ENCODE measurements at places on chromosomes 12 and 14.

GRCh38 chr14:22448905-22449599, 140.0 kb downstream of the DAD1 start:
- no peaks in the 10 kb centered on the region for H3K36me3 ChIP-seq
- no peak overlapping the region for H3K4me3 ChIP-seq
- H3K27me3 ChIP-seq: peaks cover 5% of the 10 kb centered on the region
- peak overlapping the region; percentile 6 for H3K27ac ChIP-seq

DNA sequence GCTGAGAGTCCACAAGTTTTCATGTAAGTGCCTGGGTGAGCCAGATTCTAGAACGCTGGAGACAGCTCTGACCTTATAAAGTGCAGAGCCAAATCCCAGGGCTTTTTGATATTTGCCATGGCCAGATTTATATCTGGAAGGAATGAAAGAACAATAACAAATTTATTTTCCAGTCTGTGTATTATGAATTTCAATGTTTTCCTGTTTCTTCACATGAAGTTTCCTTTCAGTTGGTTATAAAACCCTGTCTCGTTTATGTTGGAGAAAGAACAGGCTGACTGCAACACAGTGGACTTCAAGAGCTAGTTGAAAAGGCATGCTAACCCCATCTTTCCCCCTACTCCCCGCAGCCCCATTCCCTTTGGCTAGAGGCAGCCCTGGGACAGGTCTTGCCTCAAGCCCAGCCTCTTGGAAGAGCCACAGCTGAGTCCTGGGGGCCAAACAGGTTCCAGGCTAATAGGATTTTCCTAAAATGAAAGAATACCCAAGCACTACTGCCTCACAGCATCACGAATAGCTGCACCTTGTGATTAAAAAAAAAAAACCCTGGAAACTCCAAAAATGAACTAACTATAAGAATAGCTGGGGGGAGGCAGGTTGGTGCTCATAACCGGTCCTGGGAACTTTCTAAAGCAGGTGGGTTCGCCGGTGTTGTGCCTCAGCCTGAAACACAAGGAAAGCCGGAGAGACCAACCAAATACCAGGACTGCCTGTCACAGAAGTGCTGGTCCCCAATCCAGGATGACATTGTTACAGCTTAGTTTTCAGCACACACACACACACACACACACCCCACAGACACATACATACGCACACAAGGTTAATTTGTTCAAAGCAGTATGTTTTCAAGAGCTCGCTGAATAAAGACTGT, 1.5 kb downstream of the FBLN5 start:
- no peaks in the 10 kb centered on the region for H3K4me1 ChIP-seq
- peaks cover 4% of the 10 kb centered on the region for H3K27me3 ChIP-seq
- no peak overlapping the region for H3K27ac ChIP-seq

- no peak overlapping the region for H3K4me3 ChIP-seq
- H3K27ac ChIP-seq: no peak overlapping the region
Observed at GRCh38 chr12:45256721-45257120, 40.8 kb downstream of the ANO6 start.

GRCh38 chr12:130049666-130050065, 112.6 kb upstream of the FZD10 start:
- H3K27ac ChIP-seq: no peak overlapping the region
- no peak overlapping the region for H3K4me3 ChIP-seq
- no peaks in the 10 kb centered on the region for H3K36me3 ChIP-seq

GRCh38 chr14:40417777-40418401, 985.7 kb upstream of the FBXO33 start:
- H3K4me1 ChIP-seq: no peaks in the 10 kb centered on the region
- no peaks in the 10 kb centered on the region for H3K27me3 ChIP-seq
- DNase-seq: peak; percentile 36
- no peaks in the 10 kb centered on the region for H3K36me3 ChIP-seq
- no peak overlapping the region for H3K27ac ChIP-seq
- H3K4me3 ChIP-seq: no peak overlapping the region

- H3K4me1 ChIP-seq: no peaks in the 10 kb centered on the region
- DNase-seq: peak; percentile 53
- no peak overlapping the region for H3K27ac ChIP-seq
- H3K4me3 ChIP-seq: no peak overlapping the region
- H3K36me3 ChIP-seq: no peaks in the 10 kb centered on the region
Observed at GRCh38 chr12:7460375-7461259, 16.7 kb upstream of the CD163L1 start.

DNA sequence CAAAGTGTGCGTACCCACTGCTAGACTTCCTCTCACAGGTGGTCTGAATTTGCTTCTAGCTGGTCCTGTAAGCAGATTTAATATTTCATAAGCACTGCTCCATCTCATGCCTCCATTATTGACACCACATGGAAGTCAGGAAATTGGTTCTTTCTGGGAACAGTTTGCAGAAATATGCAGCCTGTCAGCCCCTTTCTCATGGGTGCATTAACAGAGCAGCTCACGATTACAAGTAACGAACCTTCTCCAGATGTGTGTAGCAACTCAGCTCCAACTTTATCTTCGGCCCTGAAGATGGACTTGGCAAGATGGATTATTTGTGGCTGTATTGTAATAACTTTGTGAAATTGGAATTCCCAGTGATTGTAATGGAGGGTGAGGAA, 214.5 kb upstream of the DDHD1 start:
- no peaks in the 10 kb centered on the region for H3K27me3 ChIP-seq
- DNase-seq: no peak

GRCh38 chr12:73659802-73660201, 877.8 kb upstream of the ATXN7L3B start:
- no peak for DNase-seq
- no peaks in the 10 kb centered on the region for H3K4me1 ChIP-seq
- H3K36me3 ChIP-seq: no peaks in the 10 kb centered on the region
- no peaks in the 10 kb centered on the region for H3K27me3 ChIP-seq
- no peak overlapping the region for H3K27ac ChIP-seq

DNA sequence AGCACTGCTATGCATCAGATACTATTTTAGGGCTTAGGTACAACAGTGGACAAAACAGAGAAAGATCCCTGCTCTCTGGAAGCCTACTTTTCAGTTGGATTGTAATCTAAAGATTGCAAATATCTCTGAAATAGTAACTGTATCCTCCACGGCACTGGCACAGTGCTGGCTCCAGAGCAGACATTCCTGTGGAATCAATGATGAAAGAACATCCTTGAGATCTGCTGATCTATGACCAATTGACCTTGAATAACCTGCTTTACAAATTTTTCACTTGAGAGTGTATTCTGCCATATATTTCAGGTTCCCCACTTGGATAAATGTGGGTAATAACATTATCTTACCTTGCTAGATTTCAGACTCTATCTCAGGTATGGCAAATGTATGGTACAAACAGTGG, 3.2 kb downstream of the STAB2 start:
- no peaks in the 10 kb centered on the region for H3K4me1 ChIP-seq
- H3K27me3 ChIP-seq: peaks cover 7% of the 10 kb centered on the region
- no peak overlapping the region for H3K4me3 ChIP-seq
- no peak for DNase-seq
- H3K27ac ChIP-seq: no peak overlapping the region
- H3K36me3 ChIP-seq: no peaks in the 10 kb centered on the region

- peaks cover 2% of the 10 kb centered on the region for H3K4me1 ChIP-seq
- H3K4me3 ChIP-seq: peak overlapping the region; percentile 96
- no peaks in the 10 kb centered on the region for H3K27me3 ChIP-seq
- no peak for DNase-seq
Observed at GRCh38 chr14:51240804-51241380, 845 bp downstream of the TMX1 start.

DNA sequence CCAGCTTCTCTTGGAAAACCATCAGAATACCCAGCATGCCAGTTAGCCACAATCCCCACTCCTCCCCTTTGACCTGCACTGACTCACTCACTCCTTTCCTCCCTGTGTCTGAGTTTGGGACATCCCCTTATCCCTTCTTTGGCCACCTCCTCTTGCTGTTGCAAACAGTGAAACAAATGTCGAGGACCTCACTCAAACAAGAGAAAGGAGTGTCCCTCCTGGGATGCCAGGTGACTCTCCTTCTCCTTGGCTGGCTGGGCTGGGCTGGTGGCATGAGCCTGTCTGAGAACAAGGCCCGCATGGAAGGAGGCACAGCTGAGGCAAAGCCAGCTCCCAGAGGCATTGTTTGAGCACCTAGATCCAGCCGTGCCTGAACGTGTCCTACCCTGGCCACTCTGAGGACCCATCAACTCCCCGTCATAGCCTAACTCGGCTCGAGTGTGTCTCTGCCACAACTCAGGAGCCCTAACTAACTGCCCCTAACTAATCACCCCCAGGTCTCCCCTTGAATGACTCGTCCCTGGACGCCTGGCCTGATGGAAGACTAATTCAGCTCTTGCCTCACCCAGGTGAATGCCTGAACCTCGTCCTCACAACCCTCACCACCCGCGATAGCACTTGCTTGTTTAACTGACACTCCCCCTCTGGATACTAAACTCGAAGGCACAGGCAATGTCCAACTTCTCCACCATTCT, 43.0 kb downstream of the NCOR2 start:
- peaks cover 37% of the 10 kb centered on the region for H3K36me3 ChIP-seq
- peaks cover 65% of the 10 kb centered on the region for H3K4me1 ChIP-seq
- DNase-seq: peak; percentile 94
- no peaks in the 10 kb centered on the region for H3K27me3 ChIP-seq
- no peak overlapping the region for H3K4me3 ChIP-seq
- peak overlapping the region; percentile 21 for H3K27ac ChIP-seq

- H3K4me1 ChIP-seq: peaks cover 2% of the 10 kb centered on the region
- H3K27me3 ChIP-seq: no peaks in the 10 kb centered on the region
- H3K4me3 ChIP-seq: no peak overlapping the region
- H3K36me3 ChIP-seq: peaks cover 96% of the 10 kb centered on the region
- H3K27ac ChIP-seq: no peak overlapping the region
- no peak for DNase-seq
Observed at GRCh38 chr12:49031573-49032161, 13.1 kb upstream of the PRKAG1 start.

- no peaks in the 10 kb centered on the region for H3K27me3 ChIP-seq
- DNase-seq: no peak
- H3K4me3 ChIP-seq: no peak overlapping the region
- H3K4me1 ChIP-seq: no peaks in the 10 kb centered on the region
- H3K36me3 ChIP-seq: no peaks in the 10 kb centered on the region
- H3K27ac ChIP-seq: no peak overlapping the region
Observed at GRCh38 chr12:16509411-16509810, 96.6 kb downstream of the LMO3 start.

DNA sequence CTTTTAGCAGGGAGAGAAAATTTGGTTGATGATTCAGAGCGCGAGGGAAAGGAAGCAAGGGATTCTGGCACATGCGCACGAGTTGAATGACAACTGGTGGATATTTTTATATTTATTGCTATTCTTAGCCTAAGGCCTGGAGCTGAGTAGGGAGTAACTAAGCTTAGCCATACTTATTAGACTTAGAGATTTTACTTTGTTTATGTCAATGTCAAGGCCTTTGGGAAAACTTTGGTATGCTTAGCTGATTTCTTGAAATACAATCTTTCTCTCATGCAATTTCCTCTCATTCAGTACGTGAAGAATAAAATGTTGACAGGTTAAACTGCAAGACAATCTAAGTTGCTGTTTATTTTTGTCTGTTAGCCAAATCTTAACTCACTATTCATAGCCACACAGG, 101.1 kb downstream of the CRADD start:
- H3K27ac ChIP-seq: no peak overlapping the region
- no peaks in the 10 kb centered on the region for H3K27me3 ChIP-seq
- peak overlapping the region; percentile 19 for H3K4me3 ChIP-seq
- DNase-seq: peak; percentile 84
- no peaks in the 10 kb centered on the region for H3K36me3 ChIP-seq
- peaks cover 4% of the 10 kb centered on the region for H3K4me1 ChIP-seq

- no peaks in the 10 kb centered on the region for H3K27me3 ChIP-seq
- H3K27ac ChIP-seq: no peak overlapping the region
- H3K4me1 ChIP-seq: peaks cover 5% of the 10 kb centered on the region
Observed at GRCh38 chr14:61351477-61351876, 30.1 kb downstream of the PRKCH start.

- peaks cover 20% of the 10 kb centered on the region for H3K4me1 ChIP-seq
- peak overlapping the region; percentile 76 for H3K4me3 ChIP-seq
- H3K27ac ChIP-seq: peak overlapping the region; percentile 95
- DNase-seq: peak; percentile 82
Observed at GRCh38 chr12:56221232-56221756, 428 bp downstream of the RNF41 start.

DNA sequence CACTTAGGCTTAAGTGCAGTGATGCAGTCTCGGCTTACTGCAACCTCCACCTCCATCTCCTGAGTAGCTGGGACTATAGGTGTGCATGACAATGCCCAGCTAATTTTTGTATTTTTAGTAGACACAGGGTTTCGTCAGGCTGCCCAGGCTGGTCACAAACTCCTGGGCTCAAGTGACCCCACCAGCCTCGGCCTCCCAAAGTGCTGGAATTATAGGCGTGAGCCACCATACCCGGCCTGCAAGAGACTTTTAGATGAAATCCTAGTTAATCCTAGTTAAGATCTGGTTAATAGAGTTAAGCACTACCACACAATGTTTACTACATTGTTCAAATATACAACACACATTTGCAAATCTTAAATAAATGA, 196.5 kb upstream of the AMIGO2 start:
- no peak for DNase-seq
- peaks cover 3% of the 10 kb centered on the region for H3K4me1 ChIP-seq
- no peak overlapping the region for H3K27ac ChIP-seq
- H3K4me3 ChIP-seq: no peak overlapping the region

DNA sequence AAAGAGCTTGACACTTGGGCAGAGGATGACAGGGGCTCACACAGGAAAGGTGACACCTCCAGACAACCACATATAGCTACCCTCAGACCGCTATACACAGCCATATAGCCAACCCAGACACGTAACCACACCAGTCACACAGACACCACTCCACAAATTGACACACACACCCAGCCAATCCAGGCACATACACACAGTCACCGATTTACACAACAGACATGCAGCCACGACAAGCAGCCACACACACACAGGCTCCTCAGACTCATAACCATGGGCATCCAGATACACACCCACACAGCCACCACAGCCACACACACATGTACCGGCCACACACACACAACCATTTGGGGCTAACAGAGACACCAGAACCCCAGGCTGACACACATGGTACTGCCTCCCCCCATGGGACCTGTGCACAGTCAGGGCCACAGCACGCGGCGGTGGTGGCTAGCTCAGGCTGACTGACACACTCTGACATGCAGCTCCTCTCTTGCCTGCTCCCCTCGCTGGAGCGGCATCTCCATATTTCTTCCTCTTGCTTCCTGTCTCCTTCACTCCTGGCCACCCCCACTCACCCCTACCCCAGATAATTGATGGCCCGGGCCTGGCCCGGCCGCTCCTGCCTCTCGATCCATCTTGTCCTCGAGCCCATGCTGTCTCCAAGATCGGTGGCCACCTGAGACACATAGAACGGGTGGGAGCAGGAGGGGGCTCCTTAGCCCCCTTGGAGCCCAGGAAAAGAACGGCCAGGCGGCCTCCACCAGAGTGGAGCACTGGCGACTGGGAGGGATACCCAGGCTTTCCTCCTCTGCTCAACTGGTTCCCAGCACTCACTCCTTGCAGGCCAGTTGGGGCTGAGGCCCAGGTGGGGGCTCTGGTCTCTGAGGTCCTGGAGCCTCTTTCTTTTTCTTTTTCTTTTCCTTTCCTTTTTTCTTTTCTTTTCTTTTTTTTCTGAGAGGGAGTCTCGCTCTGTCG, 6.0 kb upstream of the SHMT2 start:
- no peaks in the 10 kb centered on the region for H3K36me3 ChIP-seq
- DNase-seq: no peak
- no peak overlapping the region for H3K4me3 ChIP-seq
- no peak overlapping the region for H3K27ac ChIP-seq

- H3K4me1 ChIP-seq: no peaks in the 10 kb centered on the region
- DNase-seq: no peak
- H3K27me3 ChIP-seq: no peaks in the 10 kb centered on the region
- no peaks in the 10 kb centered on the region for H3K36me3 ChIP-seq
Observed at GRCh38 chr12:87344699-87345098, 684.5 kb downstream of the C12orf50 start.

- H3K4me1 ChIP-seq: peaks cover 2% of the 10 kb centered on the region
- H3K27ac ChIP-seq: peak overlapping the region; percentile 77
- no peaks in the 10 kb centered on the region for H3K27me3 ChIP-seq
- peak; percentile 88 for DNase-seq
- H3K4me3 ChIP-seq: peak overlapping the region; percentile 10
Observed at GRCh38 chr14:52080158-52080800, 11.4 kb upstream of the NID2 start.

All from mesenchymal stem cell (in vitro differentiated cells and primary cell).